A549 treated with RU486 at 1 μM for 4 hours (cell line): ENCODE measurements at places on chromosomes 6 and 20. TPM values are rescaled to one million over a fixed set of nuclear protein-coding genes. Genes with fewer than 3 reads are reported as not detected.

Gene SNAI1
- total RNA-seq, result 11.0 to 18.7 TPM (median 15.1 TPM) in 5 replicates

Gene CAP2
- total RNA-seq, result 12.2 to 15.0 TPM (median 12.9 TPM) in 5 replicates

Gene MAP3K5
- 2.0 to 3.1 TPM (median 2.8 TPM) in 5 replicates for total RNA-seq

Gene RSPH4A
- 0.15 to 0.39 TPM (median 0.18 TPM) in 5 replicates for total RNA-seq

Gene CAGE1
- 0.10 TPM in 1 of 5 replicates, not detected in the others for total RNA-seq

Gene CCM2L
- 0.47 to 0.67 TPM (median 0.56 TPM) in 5 replicates for total RNA-seq

Gene RAET1L
- 0.29 to 0.47 TPM (median 0.41 TPM) in 4 of 5 replicates, not detected in the other for total RNA-seq

Gene RRAGD
- 3.3 to 5.2 TPM (median 4.2 TPM) in 5 replicates for total RNA-seq

Gene QRSL1
- total RNA-seq, result 7.0 to 7.8 TPM (median 7.3 TPM) in 5 replicates

Gene TCF21
- total RNA-seq, result 0.03 to 0.11 TPM (median 0.09 TPM) in 5 replicates

Gene MEI4
- total RNA-seq, result not detected in 5 replicates

Gene CLPSL2
- total RNA-seq, result 0.50 to 1.4 TPM (median 1.3 TPM) in 4 of 5 replicates, not detected in the other

Gene KIFC1
- total RNA-seq, result 38.6 to 46.1 TPM (median 44.5 TPM) in 5 replicates
